ENCODE measurements at places on chromosomes 16 and 17. TPM values are rescaled to one million over a fixed set of nuclear protein-coding genes. Genes with fewer than 3 reads are reported as not detected.

- no peak for ATAC-seq
Measured at GRCh38 chr17:80731323-80731722, 186.7 kb downstream of the RPTOR start.

DNA sequence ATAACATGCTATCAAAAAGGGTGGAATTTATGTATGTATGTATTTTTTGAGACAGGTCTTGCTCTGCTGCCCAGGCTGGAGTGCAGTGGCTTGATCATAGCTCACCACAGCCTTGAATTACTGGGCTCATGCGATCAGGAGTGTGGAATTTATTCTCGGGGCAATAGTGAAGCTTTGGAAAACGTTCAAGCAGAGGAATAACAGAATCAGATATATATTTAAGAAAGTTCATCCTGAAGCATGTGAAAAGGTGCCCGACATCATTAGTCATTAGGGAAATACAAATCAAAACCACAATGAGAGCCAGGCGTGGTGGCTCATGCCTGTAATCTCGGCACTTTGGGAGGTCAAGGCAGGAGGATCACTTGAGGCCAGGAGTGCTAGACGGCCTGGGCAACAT lies 7.7 kb upstream of the ITGAE start:
- ATAC-seq = no peak

DNA sequence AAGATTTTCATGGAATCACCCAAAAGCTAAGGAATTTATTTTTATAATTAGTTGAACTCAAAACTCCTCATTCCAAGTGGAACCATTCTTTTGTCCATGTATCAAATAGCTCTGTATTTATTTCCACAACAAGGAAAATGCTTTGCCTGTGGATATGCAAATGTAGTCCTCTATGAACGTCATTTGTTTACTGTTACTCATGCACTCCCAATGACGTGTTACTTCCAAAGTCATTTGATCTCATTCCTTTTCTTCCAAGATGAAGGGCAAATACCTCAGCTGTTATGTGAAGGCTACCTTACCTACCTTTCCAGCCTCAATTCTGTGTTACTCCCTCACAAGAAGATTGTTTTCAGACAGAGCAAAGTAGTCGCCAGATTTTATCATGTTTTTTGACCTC lies 83.7 kb downstream of the ITFG1 start:
- no peak for ATAC-seq

The DOC2A gene
- 0.81 TPM for total RNA-seq

The C17orf78 gene
- total RNA-seq = not detected

Measured in gastroesophageal sphincter (tissue), 4 donors.